ENCODE measurements at places on chromosomes 16 and 17.

- no peak for DNase-seq
Observed at GRCh38 chr16:87066133-87067002, 250.8 kb downstream of the C16orf95 start.

DNA sequence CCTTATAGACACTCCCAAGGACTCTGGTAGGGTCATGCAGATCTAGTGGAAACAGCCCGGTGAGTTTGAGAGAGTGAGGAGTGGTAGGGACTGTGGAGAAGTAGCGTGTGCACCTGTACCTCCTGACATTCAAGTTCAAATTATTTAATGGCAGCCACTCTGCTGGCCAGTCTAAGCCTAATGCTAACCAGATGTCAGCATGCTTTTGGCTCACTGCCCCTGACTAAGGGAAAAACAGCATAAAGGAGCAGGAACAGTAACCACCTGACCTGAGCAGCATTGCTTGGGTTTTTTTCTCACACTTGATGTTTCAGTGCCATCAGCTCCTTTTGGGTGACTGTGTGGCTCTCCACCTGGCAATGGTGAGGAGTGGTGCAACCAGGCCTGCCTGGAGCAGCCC lies 23.8 kb upstream of the SLC12A3 start:
- no peak for DNase-seq

DNA sequence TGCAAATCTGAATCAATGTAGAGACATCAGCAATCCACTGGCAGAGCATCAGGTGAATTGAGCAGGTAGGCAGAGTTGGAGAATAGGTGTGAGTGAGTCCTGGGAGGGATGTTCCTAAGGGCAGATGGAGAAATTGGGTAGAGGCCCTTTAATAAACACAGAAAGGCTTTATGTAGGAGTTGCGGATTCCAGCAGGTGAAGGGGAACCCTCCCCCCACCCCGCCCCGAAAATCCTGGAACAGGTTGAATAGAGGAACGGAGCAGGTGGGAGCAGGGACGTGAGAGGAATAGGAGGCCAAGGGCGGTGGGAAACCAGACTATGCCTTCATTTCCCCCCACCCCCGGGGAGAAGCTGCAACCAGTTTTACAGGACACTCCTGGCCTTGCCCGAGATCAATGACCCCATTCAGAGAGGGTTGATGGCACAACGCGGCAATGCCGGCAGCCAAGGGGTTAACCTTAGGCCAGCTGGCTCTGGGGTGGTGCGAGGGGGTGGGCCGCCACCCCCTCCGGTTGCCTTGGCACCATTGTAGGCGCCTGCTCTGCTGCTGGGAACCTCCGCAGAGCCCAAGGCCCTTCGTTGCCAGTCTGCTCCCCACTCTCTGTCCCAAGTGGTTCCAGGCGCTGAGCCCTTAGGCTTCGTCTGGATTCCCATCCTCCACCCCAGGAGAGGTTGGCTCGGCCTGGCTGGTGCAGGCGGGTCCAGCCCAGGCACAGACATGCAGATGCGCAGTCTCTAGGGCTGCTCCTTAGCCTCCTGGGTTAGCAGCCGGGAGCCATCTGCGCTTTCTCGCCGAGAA lies 814 bp upstream of the RUNDC3A start:
- no peak for DNase-seq

GRCh38 chr16:55372792-55373488 lies 48.9 kb downstream of the IRX6 start:
- DNase-seq, result no peak

- peak; percentile 50 for DNase-seq
Observed at GRCh38 chr16:31421587-31421986, 6.6 kb downstream of the COX6A2 start.

Measured in GM20000 (cell line).